ENCODE measurements at places on chromosomes 4 and X. TPM values are rescaled to one million over a fixed set of nuclear protein-coding genes. Genes with fewer than 3 reads are reported as not detected.

CPZ gene
- total RNA-seq, result not detected

DNA sequence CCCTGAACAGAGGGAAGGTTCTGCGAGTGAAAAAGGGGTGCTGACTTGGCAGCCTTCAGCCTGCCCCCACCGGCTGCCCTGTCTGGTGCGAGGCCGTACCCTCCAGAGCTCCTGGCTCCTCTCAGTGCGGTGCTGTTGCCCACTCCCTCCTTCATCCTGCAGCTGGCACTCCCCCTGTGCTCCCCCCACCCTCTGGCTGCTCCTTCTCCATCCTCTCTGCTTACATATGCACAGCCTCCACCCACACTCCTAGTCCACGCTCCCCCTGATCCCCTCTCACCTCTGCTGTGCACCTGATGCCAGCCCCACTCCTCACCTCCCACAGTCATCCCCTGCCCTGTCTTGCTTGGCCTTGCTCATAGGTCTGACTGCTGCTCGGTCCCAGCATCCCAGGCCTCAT lies 9.9 kb downstream of the MAN2B2 start:
- H3K4me1 ChIP-seq, result no peaks in the 10 kb centered on the region
- peaks cover 55% of the 10 kb centered on the region for H3K36me3 ChIP-seq
- DNase-seq, result no peak
- H3K27ac ChIP-seq, result no peak overlapping the region

DNA sequence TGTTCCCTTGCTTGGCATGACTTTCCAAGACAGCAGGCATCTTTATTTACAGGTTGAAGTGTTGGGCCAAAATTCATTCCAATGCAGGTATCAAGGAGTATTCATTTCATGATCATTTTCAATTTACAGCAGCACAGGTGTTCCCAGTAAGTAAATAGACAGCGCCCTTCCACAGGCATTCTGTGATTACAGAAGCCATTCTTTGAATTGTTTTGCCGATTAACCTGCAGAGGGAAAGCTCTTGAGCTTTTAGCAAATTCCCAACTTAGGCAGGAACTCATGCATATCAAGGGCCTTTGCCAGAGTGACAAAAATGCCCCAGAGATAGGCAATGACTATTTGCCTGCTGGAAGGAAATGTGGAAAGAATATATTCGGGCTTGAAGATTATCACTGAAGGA lies 6.8 kb downstream of the TXK start:
- peak overlapping the region; percentile 93 for H3K27ac ChIP-seq
- peaks cover 70% of the 10 kb centered on the region for H3K4me1 ChIP-seq
- peak overlapping the region; percentile 78 for H3K4me3 ChIP-seq
- no peak for DNase-seq
- peaks cover 22% of the 10 kb centered on the region for H3K36me3 ChIP-seq

AWAT2 gene
- total RNA-seq, result not detected

- H3K36me3 ChIP-seq, result peaks cover 18% of the 10 kb centered on the region
- peak overlapping the region; percentile 91 for H3K27ac ChIP-seq
- peak; percentile 59 for DNase-seq
- H3K4me3 ChIP-seq, result peak overlapping the region; percentile 96
- peaks cover 4% of the 10 kb centered on the region for H3K27me3 ChIP-seq
- H3K4me1 ChIP-seq, result peaks cover 18% of the 10 kb centered on the region
Measured at GRCh38 chr4:17511051-17511450, 839 bp downstream of the QDPR start.
